ENCODE measurements at places on chromosomes 16 and 17. TPM values are rescaled to one million over a fixed set of nuclear protein-coding genes. Genes with fewer than 3 reads are reported as not detected.

GRCh38 chr17:14451729-14452191 lies 150.9 kb downstream of the HS3ST3B1 start:
- H3K27me3 ChIP-seq, result no peaks in the 10 kb centered on the region
- H3K27ac ChIP-seq, result no peak overlapping the region
- no peak for DNase-seq
- no peaks in the 10 kb centered on the region for H3K36me3 ChIP-seq

- no peaks in the 10 kb centered on the region for H3K27me3 ChIP-seq
- no peaks in the 10 kb centered on the region for H3K4me1 ChIP-seq
- no peaks in the 10 kb centered on the region for H3K36me3 ChIP-seq
- no peak overlapping the region for H3K27ac ChIP-seq
- DNase-seq, result no peak
Measured at GRCh38 chr17:79435296-79435695, 175.6 kb downstream of the RBFOX3 start.

DNA sequence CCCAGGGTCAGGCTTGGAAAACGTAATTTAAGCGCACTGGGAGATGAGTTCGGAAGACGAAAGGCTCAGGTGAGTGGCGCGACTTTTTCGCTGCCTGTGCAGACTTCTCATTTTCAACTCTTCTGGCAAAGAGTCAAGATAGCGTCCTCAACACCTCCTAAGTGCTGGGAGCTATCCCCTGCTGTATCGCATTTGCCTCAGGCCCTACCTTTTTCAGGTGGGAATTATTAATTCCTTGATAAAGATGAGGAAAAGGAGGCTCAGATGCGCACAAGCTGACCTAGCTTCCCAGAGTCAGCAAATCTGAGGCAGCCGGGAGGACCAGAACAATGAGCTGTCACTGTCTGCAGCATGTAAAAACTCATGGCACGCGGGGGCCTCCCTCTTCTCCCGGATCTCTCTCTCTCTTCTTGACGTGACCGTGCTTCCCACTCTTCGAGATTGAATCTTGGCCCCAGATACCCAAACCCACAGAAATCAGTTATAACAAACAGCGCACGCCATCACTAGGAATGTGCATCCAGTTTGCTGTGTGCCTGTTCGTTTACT lies 512 bp upstream of the ADAMTS18 start:
- H3K27ac ChIP-seq, result no peak overlapping the region
- H3K27me3 ChIP-seq, result no peaks in the 10 kb centered on the region
- H3K4me1 ChIP-seq, result peaks cover 3% of the 10 kb centered on the region
- no peaks in the 10 kb centered on the region for H3K36me3 ChIP-seq
- no peak for DNase-seq

ALDH3A1 gene
- total RNA-seq, result 0.90 TPM

TBX2 gene
- 5.6 TPM for total RNA-seq

ANKFN1 gene
- 1.3 TPM for total RNA-seq

SULT1A1 gene
- total RNA-seq, result 7.8 TPM

GJC1 gene
- total RNA-seq, result 1.3 TPM

TP53TG3C gene
- not detected for total RNA-seq

NXPH3 gene
- 10.7 TPM for total RNA-seq

UMOD gene
- total RNA-seq, result not detected
